Central memory CD4-positive, alpha-beta T cell (primary cell): ENCODE measurements at places on chromosomes 2 and 18.
A peak's percentile ranks its signal among the peaks of the same experiment; 100 is the strongest.

GRCh38 chr2:159119652-159120257 lies 151.3 kb downstream of the TANC1 start:
- no peak for DNase-seq

GRCh38 chr2:20235655-20236305 lies 10.8 kb upstream of the SDC1 start:
- DNase-seq, result no peak

GRCh38 chr2:19810637-19811036 lies 91.1 kb downstream of the TTC32 start:
- DNase-seq, result no peak

- DNase-seq, result no peak
Measured at GRCh38 chr2:226483745-226484619, 315.6 kb downstream of the IRS1 start.

GRCh38 chr2:23454501-23455120 lies 69.6 kb downstream of the KLHL29 start:
- DNase-seq, result no peak

- no peak for DNase-seq
Measured at GRCh38 chr18:79939096-79939495, 12.4 kb downstream of the SLC66A2 start.

DNA sequence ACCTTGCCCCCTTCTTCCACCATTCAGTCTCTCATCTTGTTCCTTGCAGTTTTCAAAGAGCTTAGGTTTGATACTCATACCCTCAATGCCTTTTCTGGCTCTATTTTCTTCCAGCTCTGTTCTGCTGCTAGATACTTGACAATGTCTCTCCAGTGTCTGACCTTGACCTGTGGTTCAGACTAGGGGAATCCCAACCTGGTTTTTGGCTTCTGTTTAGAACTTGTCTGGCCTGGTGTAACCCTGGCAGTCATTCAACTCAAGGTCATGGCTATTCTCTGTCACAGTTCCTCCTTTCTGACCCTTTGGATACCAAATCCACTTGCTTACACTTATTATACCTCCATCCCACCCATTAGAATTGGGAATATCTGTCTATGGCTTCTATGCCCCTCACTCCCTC lies 31.8 kb upstream of the IMP4 start:
- no peak for DNase-seq

DNA sequence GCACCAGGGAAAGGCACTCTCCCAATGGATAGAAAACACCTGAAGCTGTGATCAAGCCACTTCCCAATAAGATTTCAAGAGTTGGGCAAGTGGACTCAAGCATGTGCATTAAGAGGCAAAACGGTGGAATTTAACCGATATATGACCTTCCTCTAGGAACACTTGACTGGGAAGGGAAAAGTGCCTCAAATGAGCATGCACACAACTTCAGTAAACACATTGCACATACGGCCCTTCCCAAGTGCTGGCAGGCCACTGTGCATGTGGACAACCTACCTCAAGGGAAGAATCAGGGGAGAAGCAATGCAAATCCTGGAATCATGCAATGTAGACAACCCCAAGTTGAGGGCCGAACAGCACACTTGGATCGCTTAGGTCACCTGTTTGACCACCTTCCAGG lies 23.9 kb upstream of the SH3RF3 start:
- no peak for DNase-seq

- no peak for DNase-seq
Measured at GRCh38 chr18:35778850-35779627, 193.4 kb upstream of the RMP24 start.

- DNase-seq, result no peak
Measured at GRCh38 chr2:15042801-15043217, 410.3 kb downstream of the LRATD1 start.

GRCh38 chr2:51812138-51812866 lies 780.4 kb upstream of the NRXN1 start:
- no peak for DNase-seq

DNA sequence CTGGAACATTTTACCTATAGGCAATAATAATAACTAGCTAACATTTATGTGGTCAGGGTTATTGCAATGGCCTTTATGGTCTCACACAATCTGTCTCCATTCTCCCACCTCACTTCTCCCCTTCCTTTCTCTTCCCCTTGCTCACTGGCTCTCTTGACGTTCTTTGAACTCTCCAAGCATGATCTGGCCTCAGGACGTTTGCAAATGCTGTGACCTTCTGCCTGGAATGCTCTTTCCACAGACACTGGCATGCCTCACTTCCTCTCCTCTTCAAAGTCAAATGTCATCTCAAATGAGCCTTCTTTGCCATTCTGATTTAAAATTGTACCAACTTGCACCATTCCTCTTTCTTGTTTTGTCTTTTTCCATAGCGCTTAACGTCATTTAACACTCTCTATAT lies 25.3 kb upstream of the GCG start:
- no peak for DNase-seq

- DNase-seq, result no peak
Measured at GRCh38 chr18:63905361-63905760, 2.4 kb upstream of the SERPINB10 start.

DNA sequence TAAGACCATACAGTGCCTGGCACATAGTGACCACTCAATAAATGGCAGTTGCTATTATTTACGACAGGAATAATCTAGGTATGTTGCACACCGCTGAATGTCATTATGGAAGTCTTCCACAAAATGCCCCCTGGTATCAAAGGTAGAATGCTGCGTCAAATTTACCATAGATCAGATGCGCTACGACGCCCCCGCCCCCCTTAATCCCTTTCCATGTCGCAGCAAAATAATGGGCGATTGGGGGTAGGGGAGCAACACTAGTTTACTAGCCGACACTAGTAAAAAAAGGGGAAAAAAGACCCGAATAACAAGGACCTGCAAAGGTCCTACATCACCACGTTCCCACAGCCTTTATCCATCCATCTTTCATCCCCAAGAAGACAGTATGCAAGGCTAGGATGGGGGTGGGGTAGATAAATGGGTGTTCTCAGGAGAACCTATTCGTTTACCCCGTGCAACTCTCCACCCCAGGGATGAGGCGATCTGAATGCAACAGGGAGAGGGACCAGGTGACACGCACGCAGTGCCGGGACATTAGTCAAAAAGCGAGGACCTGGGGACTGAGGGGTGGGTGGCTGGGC lies 455 bp downstream of the PREPL start:
- no peak for DNase-seq

DNA sequence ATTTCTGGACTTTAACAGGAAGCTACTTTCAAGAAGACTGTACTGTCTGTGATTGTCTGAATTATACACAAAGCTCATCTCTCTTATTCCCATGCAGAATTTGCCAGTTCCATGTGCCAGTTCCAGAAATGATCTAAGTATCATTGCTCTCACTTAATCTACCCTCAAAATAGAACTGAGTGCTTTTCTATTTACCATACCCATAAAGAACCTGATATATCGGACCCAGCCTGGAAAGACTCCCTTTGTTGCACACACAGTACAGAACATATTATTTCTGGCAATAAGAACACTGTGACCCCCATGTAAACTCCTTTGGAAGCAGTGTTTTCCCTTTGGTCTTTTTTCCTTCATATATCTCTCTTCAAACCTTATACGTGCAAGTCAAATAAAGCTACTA lies 102.3 kb upstream of the TTN start:
- no peak for DNase-seq

DNA sequence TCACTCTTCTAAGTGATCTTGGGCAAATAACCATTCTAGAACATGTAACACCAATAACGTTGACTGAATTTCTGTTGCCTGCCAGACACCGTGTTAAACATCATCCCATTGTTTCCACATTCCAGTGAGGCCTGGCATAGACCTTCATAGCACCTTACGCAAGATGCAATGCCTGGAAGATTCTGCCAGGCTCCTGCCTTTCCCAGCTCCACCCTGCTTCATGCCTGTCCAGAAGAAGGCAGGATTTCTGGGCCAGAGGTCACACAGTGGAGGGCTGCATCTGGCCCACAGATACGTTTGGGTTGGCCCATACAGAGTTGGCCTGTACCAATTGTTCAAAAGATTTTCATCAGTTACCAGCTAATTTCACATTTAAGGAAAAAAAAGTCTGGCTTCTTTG lies 46.3 kb downstream of the EN1 start:
- no peak for DNase-seq

- DNase-seq, result no peak
Measured at GRCh38 chr2:38113051-38113450, 37.1 kb upstream of the CYP1B1 start.

GRCh38 chr18:26301681-26302080 lies 75.4 kb downstream of the TAF4B start:
- no peak for DNase-seq

DNA sequence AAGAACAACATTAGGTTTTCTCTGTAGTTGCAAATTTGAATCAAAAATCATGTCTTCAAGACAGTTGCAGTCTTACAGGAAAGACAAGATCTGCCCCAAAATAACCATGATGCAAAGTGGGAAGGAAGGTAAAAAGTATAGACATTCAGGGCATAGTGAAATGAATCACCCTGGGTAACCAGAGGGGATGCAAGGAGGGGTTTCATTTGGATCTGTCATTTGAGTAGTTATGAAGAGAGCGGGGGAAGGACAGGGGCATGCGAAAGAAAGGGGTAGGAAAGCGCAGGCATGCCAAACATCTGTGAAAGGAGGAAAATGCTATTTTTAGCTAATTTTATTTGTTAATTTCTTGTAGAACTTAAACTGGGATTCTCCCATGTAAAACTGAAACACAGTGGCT lies 219.1 kb upstream of the BOD1L2 start:
- DNase-seq, result no peak

DNA sequence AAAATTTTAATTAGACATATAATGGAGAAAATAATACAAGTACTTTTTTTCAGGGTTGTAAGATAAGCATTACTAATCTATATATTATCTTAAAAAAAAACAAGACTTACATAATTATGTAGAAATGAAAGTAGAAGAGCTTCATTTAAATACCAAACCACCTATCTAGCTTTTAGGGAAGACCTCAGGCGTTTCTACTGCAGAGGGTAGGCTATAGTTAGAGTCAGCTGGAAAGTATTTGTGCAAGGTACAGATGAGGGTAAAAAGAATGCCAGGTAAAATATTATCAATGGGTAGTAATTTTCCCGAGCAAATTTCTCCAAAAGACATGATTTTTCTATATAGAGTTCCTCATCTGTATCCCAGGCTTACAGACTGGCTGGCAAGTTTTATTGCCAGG lies 30.5 kb upstream of the SLC39A10 start:
- no peak for DNase-seq

- no peak for DNase-seq
Measured at GRCh38 chr2:71544919-71545571, 91.7 kb downstream of the DYSF start.

- peak; percentile 84 for DNase-seq
Measured at GRCh38 chr2:172462849-172463381, 35.5 kb downstream of the ITGA6 start.

DNA sequence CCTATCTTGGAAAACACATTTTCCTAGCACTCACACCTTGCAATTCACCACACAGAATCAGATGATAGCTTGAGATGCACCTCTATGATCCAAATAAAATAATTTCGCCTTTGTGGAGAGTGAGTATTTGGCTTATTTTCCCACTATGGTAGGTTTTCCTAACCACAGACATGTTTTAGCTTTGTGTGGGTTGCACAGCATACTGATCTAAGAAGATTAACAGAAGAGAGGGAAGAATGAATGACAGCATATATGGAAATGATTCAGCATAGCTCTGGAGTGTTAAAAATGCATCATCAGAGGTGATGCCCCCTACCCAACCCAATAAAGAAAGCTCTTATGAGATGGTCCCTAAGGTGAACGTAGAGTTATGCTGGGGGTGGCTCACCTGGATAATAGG lies 72.5 kb downstream of the GCA start:
- no peak for DNase-seq

- DNase-seq, result no peak
Measured at GRCh38 chr18:5287854-5288253, 7.7 kb downstream of the ZBTB14 start.
